ENCODE measurements at places on chromosomes 16 and 17.

GRCh38 chr17:45437465-45438283, 5.0 kb upstream of the ARHGAP27 start:
- DNase-seq = no peak

GRCh38 chr17:63364944-63365343, 81.2 kb downstream of the CYB561 start:
- DNase-seq = no peak

GRCh38 chr16:70803319-70803718, 2.4 kb upstream of the VAC14 start:
- DNase-seq = no peak

- DNase-seq = no peak
Measured at GRCh38 chr16:13864689-13865088, 55.3 kb upstream of the ERCC4 start.

- DNase-seq = no peak
Measured at GRCh38 chr16:54049591-54050458, 236.8 kb downstream of the IRX3 start.

DNA sequence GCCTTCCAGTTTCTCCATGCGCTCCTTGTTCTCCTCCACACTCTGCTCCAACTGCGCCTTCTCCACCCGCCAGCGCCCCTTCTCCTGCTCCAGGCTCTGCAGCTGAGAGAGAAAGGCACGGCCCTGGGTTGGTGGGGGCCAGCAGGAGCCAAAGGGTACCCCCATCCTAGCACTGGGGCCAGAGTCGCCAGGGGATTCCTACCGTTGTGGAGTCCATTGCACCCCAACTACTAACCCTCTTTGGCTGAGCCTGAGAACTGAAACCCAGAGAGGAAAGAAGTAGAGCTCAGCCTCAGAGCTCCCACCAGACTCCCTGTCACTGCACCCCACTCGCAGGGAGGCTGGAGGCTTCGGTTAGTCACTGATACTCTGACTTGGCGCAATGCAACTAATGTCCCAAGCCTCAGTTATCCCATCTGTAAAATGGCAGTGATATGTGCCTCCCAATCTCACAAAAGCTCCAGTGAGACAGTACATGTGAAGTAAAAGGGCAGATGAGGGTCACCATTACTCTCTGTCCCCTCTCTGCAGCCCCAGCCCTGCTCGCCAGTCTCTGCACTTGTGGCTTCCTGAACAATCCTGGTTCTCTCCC, 6.2 kb upstream of the SAMD14 start:
- no peak for DNase-seq

DNA sequence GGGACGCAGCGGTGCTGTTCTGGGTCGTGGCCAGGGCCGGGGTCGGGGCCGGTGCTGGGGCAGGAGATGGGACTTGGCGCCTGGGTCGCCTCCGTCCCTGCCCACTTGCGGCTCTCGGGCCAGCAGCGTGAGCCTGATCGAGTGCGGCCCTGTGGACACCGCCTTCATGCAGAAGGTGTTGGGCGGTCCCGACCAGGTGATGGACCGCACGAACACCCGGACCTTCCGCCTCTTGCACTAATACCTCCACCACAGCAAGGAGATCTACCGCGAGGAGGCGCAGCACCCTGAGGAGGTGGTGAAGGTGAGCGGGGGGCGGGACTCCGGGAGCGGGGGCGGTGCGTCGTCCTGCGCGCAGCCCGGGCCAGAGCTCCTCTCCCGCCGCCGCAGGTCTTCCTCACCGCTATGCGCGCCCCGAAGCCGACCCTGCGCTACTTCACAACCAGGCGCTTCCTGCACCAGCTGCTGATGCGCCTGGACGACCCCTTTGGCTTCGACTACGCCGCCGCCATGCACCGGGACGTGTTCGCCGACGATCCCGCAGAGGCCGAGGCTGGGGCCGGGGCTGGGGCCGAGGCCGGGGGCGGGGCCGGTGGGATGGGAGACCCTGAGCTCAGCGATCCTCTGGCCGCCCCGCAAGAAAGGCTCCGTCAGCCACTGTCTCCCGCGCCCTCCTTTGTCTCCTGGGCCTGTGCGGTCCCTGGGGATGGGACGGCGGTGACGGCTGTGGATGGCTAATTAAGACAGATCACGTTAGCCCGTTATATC, 4.5 kb upstream of the HSD17B1 start:
- DNase-seq = peak; percentile 82

DNA sequence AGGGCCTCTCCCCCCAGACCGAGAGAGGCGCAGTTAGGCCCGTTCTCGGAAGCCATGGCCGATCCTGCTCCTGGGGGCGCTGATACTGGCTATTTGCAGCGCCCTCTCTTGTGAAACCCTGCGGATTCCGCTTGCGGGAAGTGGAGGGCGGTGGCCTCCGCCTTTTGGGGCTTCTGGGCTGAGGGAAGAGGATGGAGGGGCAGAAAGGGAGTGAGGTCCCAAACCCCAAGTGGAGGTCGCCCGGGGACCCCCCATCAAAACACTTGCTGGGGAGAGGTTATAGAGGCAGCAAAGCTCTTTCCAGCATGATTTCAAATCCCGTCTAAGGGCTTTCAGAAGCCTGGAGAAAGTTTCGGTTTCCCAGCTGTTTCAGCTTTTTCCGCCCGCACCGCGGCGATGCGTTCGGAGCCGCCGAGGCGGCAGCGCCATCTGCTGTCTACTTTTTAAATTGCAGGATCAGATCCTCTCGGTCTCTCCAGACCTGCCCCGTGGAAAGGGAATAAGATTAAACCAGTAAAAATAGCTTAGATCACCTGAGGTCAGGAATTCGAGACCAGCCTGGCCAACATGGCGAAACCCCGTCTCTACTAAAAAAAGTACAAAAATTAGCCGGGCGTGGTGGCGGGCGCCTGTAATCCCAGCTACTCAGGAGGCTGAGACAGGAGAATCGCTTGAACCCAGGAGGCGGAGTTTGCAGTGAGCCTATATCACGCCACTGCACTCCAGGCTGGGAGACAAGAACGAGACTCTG, 15.8 kb downstream of the SNX20 start:
- peak; percentile 73 for DNase-seq

DNA sequence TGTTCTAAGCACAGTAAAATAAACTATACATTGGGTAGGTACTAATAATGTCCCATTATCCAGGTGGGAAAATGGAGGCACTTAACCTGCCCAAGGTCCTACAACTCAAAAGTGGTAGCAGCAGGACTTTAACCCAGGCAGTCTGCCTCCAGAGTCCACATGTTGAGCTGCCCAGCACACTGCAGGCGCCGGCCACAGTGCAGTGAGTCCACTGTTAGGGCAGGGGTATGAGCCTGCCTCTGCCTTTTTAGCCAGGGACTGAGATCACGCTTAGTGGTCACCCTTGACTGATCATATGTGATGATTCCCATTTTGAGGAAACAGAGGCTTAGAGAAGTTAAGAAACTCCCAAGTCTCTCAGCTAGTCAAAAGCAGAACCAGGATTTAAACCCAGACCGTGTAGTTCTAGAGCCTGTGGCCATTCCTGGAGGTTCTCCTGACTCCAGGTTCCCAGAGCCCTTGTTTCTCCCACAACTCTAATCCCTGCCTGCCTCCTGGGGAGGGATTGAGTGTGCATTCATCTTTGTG, 8.4 kb downstream of the CES1 start:
- DNase-seq = no peak

GRCh38 chr16:16158082-16158658, 65.1 kb downstream of the ABCC6 start:
- no peak for DNase-seq

DNA sequence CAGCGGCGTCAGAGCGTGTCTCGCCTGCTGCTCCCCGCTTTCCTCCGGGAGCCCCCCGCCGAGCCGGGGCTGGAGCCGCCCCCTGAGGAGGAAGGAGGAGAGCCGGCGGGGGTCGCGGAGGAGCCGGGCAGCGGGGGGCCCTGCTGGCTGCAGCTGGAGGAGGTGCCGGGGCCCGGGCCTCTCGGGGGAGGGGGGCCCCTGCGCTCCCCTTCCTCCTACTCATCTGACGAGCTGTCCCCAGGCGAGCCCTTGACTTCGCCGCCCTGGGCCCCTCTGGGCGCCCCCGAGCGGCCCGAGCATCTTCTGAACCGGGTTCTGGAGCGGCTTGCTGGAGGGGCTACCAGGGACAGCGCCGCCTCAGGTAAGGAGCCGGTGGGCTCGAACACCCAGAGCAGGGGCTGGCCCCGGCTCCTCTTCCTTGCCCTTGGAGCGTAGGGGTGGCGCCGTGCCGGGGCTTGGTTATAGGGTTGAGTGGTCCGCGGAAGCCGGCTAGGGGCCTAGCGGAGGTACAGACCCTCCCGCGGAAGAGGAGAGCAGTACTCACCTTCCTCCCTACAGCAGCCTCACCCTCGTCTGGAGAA, 841 bp downstream of the RAPGEFL1 start:
- DNase-seq = no peak
